Activated CD4-positive, CD25-positive, alpha-beta regulatory T cell (primary cell): ENCODE measurements at places on chromosomes 5 and 9.

GRCh38 chr5:59562756-59563389 is 330.7 kb downstream of the PDE4D start:
- DNase-seq = no peak

GRCh38 chr5:44401611-44402010 is 12.4 kb upstream of the FGF10 start:
- no peak for DNase-seq

- DNase-seq = no peak
These were observed 57.4 kb downstream of the SERINC5 start for GRCh38 chr5:80198399-80198798.

DNA sequence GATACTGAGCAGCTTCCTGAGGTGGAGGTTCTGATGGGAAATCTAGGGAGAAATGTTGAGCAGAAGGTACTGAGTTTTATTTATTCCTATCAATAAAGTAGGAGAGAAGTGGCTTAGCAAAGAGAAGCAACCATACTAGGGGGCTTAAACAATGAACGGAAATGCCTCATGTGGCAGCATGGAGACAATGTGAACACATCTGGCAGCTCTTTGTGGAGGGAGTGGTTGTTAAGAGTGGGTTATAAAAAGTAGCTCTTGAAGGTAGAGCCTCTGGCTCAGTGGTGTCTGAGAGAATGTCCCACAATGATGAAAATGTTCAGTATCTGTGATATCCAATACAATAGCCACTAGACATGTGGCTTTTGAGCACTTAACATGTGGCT is 52.7 kb upstream of the EQTN start:
- no peak for DNase-seq

DNA sequence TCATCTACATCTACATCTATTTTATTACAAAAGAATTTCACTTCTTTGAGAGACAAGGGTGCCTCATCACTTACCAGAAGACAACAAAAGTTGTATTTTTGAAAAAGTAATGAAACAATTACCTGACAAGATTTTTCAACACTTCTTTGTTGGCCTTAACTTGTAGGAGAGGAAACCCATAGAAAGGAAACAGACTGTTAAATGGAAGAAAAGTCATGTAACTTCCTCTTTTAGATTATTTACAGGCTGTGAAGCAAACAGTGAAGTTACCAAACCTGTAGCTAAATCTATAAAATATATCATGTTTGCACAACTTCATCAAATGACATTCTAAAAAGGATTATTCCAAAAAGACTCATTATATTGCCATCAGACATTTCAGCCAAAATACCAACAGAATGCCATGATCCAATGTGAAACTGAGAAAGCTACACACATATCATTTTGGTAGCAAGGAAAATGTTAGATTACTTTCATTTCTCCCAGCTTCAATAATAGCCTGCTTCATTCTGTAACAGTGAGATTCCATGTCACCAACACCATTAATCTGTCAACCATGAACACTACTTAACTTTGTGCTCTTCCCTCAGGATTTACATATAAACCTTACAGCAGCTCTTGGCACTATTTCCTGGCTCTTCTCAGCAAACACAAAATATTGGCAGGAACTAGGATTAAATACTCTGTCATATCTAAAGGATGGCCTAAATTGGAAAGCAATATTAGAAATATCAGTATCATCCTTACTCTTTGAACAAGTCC is 122.5 kb downstream of the MCTP1 start:
- no peak for DNase-seq

DNA sequence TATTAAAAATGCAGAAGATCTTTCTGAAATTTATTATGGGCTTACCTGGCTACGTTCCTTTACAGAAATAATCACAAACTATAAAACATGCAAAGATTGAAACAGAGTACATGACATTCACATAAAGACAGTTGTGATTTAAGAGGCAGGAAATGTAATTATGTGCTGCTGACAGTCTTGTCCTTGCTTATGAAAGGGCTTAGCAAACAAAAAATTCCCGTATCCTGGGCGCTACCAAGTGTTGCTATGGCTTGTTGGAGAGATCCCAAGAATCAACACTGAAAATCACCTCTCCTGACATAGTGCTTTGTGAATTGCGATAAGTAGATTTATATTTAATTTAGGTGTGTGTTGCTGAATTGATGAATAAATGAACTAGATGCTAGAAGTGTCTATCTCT is 352.5 kb upstream of the C9orf72 start:
- no peak for DNase-seq

GRCh38 chr9:108150736-108151586 is 661.4 kb upstream of the KLF4 start:
- no peak for DNase-seq

GRCh38 chr5:89662499-89662898 is 747.1 kb downstream of the CETN3 start:
- no peak for DNase-seq

- no peak for DNase-seq
These were observed 6.1 kb downstream of the NDFIP1 start for GRCh38 chr5:142114687-142115086.

DNA sequence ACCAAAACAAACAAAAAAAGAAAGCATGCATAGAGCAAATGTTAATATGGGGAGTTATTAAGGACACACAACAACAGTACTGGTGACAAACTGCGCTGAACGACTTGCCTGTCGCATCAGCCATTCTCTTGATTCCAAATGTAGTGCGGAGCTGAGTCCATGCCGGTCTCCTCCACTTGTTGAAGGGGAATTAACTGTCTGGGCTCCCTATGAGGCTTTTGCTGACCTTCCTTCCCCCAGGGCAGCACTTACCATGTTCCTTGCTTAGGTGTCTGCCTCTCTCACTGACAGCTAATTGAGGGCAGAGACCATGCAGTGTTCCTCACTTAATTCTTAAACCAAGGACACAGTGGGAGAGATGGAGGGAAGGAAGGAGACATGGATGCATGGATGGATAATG is 40.8 kb upstream of the FAT2 start:
- no peak for DNase-seq

GRCh38 chr9:87324613-87325194 is 173.0 kb upstream of the DAPK1 start:
- DNase-seq = no peak

DNA sequence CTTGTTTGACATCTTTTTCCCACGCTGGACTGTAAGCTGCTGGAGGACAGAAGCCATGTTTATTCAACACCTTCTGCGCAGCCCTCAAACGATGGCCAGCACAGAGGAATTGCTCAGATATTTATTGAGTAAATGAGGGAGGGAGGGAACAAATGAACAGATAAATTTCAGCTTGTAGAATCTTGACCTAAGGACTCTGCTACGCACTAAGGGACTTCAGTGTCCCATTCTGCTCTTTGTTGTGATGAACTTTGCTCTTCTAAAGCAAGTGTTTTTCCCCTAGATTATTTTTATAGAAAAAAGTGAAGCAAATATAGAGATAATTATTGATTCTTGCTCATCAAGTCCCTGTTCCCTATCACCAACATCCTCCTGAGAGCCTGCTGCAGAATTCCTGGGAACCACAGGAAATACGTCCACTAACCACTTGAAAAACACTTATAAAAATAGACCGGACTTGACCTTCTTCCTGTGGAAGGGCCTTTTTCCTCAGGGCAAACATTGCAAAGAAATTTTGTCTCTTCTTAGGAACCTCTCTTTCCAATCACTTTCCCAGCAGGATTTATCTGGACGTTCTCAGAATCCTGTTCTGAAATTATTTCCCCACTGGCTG is 54.9 kb downstream of the FGF1 start:
- DNase-seq = no peak
